ENCODE measurements at places on chromosomes 3 and 15. TPM values are rescaled to one million over a fixed set of nuclear protein-coding genes. Genes with fewer than 3 reads are reported as not detected.

DNA sequence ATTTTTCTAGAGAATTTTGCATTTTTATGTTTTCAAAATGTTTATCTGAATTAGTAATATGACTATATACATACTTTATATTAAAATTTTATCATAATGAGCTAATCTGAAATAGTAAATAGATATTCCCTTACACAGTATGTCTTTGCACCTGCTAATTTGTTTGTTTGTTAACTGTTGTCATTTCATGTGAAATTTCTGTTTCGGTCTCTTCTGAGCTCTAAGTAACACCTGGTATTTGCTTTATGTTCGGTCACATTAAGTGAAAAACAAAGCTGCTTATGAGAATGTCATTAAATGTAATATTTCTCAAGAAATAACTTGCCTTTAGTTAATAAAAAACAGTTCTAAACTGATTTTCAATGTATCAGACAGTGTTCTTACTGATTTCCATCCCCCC lies 61.1 kb downstream of the FNDC3B start:
- no peak overlapping the region for H3K27ac ChIP-seq
- no peaks in the 10 kb centered on the region for H3K36me3 ChIP-seq
- DNase-seq = no peak
- no peaks in the 10 kb centered on the region for H3K27me3 ChIP-seq
- peaks cover 100% of the 10 kb centered on the region for H3K4me1 ChIP-seq
- no peak overlapping the region for H3K4me3 ChIP-seq

DNA sequence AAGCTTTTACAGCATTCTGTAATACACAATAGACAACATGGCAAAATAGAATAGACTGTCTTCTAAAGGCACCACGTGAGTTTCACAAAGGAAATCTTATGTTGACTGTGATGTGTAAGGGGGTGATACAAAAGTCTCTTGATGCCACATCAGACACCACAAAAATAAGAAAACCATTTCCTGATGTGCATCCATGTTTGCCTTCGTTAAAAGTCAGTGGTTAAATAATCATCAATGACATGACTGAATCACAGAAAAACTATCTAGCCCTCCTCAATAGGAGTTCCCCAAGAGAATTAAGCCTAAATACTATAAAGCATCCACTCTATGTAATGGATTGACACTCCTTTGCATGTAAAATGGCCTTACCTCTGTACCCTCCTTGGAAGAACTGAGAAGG lies 198.6 kb upstream of the SLC2A2 start:
- no peaks in the 10 kb centered on the region for H3K4me1 ChIP-seq
- no peak for DNase-seq
- no peak overlapping the region for H3K27ac ChIP-seq
- H3K27me3 ChIP-seq = no peaks in the 10 kb centered on the region
- H3K4me3 ChIP-seq = no peak overlapping the region
- peaks cover 10% of the 10 kb centered on the region for H3K36me3 ChIP-seq

DNA sequence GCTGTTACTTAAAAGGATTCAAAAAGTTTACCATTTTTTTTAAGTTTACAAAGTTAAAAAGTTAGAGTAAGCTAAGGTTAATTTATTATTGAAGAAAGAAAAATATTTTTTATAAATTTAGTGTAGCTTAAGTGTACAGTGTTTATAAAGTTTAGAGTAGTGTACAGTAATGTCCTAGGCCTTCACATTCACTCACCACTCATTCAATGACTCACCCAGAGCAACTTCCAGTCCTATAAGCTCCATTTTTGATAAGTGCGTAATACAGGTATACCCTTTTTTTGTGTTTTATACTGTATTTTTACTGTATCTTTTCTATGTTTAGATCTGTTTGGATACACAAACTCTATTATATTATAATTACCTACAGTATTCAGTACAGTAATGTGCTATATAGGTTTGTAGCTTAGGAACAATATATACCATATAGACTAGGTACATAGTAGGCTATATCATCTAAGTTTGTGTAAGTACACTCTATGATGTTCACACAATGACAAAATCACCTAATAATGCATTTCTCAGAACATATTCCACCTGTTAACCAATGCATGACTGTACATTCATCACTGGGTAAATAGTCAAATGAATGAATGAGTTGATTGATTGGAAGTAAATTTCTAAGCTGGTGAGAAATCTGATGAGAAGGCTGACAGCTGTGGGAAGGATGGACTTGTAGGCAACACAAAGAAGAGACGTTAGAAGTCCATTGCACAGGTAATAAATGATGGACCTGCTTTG lies 95.2 kb upstream of the CDIN1 start:
- H3K27me3 ChIP-seq = no peaks in the 10 kb centered on the region
- no peaks in the 10 kb centered on the region for H3K4me1 ChIP-seq
- no peak for DNase-seq
- H3K36me3 ChIP-seq = no peaks in the 10 kb centered on the region
- no peak overlapping the region for H3K27ac ChIP-seq
- H3K4me3 ChIP-seq = no peak overlapping the region

DNA sequence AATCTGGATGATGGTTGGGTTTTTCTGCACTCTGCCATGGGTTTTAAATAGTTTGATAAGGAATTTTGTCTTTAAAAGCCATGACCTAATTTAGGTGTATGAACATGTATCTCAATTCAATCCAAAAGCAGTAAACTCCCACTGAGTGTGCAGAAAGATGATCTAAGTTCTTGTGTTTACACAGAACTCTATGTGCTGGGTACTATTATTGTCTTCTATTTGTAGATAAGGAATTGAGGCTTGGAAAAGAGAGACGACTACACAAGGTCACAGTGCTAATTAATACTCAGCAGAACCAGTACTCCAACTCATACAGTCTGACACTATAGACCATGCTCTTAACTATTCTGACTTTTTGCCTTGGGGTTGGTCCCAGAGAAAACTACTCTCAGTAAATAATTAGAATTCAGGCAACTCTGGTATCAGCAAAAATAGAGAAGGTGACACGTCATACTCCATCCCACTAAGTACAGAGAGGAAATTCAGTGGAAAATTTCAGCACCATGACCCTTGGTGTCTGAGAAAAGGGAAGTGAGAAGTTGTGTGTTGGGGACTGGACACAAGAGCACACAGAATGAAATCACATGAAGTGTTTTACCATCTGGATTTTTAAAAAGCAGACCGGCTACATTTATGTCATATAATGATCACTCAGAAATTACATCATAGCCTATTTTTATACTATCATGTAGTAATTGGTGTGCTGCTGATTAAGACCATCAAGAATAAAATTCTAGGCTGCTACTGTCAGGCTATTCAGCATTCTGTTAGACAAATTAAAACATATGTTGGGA lies 18.3 kb upstream of the MYH15 start:
- no peak overlapping the region for H3K4me3 ChIP-seq
- H3K27me3 ChIP-seq = no peaks in the 10 kb centered on the region
- DNase-seq = no peak
- peak overlapping the region; percentile 82 for H3K27ac ChIP-seq
- no peaks in the 10 kb centered on the region for H3K36me3 ChIP-seq

The TGM4 gene
- not detected for total RNA-seq
